ENCODE measurements at places on chromosomes 12 and 14.

- no peak for DNase-seq
Measured at GRCh38 chr12:62044450-62045135, 215.6 kb upstream of the USP15 start.

DNA sequence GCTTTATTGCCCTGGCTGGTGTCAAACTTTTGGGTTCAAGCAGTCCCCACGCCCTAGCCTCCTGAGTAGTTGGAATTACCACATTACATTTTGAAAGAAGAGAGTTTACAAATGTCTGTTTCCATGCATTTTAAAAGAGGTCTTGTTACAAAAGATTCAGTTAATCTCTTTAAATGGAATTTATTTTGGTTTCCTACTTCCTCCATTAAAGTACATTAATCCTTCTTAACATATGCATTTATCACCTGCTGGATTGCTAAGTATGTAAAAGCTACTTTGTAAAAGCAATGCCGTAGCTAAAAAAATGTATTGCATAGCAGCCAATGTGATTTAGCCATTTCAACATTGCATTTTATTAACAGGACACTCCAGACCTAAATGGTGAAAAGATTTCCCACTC, 80.4 kb downstream of the PDE3A start:
- no peak for DNase-seq

- DNase-seq, result no peak
Measured at GRCh38 chr14:98412431-98412830, 859.6 kb downstream of the BCL11B start.

- no peak for DNase-seq
Measured at GRCh38 chr12:75683220-75683619, 171.8 kb upstream of the KRR1 start.

DNA sequence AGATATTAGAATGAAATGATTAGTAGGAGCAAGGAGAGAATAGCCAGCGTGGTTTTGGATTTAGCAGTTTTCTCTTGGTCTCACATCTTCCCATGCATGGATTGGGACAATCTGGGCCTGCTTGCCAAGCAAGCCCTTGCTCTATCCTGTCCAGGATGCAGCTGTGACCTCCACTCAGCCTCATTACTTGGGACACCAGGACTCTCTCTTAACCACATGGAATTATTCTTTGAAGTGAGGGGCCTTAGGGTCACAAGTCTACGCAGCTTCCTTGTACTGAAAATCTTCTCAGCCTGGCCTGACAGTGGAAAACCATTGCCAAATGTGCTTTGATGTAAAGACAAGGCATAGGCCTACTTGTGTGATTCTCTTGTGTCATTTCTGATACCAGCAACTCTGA, 28.0 kb upstream of the DCN start:
- DNase-seq, result no peak

DNA sequence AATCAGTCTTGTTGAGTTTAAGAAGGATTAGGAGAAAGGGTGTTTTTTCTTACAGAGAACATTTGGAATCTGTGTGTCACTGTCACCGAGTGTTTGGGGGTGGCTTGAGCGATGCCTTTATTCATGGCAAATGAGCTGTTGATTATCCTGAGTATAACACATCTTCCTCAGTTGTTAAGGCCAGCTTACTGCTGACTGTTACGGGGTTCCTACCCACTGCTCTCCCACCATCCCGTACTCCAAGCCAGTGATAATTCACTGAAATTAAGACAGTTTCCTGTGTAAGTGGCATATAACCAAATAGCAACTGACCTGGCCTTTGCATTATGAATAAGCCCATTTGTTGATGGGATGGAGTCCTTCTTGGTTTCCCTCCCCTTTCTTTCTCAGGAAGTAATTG, 9.5 kb downstream of the ESRRB start:
- DNase-seq, result no peak

- DNase-seq, result no peak
Measured at GRCh38 chr14:97655169-97655948, 858.2 kb downstream of the VRK1 start.

- no peak for DNase-seq
Measured at GRCh38 chr14:42378880-42379279, 772.2 kb downstream of the LRFN5 start.

DNA sequence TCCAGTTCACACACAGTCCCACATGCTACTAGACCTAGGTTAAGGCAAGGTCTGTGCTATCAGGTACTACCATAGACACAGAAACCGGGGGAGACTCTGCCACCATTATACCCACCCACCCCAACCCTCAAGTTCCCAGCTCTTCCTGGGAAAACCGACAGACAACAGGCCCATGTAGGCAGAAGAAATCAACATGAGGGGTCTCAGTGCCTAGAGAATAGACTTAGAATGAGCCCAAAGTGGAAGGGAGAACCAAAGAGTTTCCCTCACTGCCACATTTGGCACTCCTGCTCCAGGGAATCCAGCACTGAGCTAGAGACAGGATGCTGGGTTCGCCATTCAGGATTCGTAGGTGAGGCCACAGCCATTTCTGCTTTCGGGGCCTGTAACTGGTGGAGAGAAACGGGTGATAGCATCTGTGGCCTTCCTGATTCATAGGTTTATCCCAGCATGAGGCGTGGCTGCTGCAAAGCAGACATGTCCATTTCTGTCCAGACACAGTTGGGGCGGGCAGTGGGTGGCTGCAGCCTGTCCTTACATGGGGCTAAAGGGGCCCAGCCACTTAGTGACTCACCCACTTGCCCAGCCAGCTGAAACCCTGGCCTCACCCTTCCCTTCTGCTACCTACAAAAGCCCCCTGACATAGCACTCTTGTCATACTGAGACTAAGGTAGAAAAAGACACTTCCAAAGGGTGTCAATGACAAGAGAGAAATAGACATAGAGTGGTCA, 69.4 kb downstream of the IRF2BPL start:
- DNase-seq, result no peak
